Ureter (tissue), 1 donor: ENCODE measurements at places on chromosomes 4 and X.

DNA sequence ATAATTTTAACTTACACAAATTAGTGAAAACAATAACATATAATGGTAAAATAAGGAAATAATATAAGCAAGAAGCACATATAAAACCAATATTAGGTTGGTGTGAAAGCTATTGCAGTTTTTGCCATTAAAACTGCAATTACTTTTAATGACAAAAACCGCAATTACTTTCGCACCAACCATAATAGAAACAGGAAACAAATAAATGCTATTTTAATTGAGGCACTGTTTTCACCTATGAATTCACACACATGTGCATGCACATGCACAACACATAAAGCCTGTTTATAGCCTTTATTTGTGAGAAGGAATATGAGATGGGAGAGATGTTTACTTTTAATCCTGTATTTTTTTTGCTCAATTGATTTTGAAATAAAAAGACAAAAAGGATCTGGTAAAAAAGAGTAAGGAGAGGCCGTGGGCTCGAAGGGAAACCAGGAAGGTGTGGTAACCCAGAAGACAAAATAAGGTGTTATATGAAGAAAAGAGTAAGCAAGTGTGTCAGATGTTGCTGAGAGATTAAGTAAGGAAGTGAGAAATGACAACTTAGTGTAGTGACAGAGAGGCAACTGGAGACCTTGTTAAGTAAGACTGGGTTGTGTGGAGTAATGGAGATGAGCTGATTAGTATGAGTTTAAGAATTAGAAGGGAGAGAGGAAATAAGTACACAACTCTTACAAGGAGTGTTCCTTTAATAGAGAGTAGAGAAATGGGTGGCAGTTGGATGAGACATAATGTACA lies 69.0 kb downstream of the KLHL13 start:
- DNase-seq = no peak

- DNase-seq = no peak
Measured at GRCh38 chr4:11049001-11049400, 364.4 kb upstream of the CLNK start.

GRCh38 chrX:107769581-107770317 lies 5.8 kb downstream of the TSC22D3 start:
- no peak for DNase-seq

DNA sequence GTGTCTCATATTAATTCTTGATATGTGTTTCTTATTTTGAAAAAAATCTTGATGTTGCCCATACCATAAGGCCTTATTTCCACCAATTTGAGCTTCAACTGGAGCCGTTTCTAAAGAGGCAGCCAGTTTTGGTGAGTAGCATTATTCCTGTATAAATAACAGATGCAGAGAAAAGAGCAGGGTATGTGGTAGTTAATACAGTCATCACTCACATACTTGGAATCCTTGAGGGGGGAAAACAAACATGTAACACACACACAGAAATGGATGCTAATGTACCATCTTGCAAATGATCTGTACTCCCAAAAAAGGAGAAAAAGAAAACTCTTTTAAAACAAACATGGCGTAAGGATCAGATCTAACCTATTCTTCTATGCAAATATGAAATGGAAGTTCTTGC lies 389.7 kb downstream of the GPM6A start:
- no peak for DNase-seq

GRCh38 chr4:83267121-83267829 lies 17.3 kb downstream of the COQ2 start:
- DNase-seq = peak; percentile 49

DNA sequence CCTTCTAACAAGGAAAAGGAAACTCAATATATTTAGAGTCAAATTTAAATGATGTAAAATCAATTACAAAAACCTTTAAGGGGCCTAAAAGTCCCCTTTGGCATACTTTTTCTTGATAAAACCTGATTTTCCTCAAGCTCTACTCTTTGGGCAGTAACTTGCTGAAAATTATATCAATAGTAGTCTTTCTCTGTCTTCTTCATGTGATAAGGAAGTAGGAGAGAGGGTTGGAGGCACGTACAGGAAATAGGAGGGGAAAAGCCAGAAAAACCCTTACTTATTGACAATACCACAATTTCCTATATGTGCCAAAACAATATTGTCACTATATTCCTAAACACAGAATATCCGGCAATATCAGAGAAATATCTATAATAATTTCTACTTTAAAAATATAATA lies 9.6 kb downstream of the RHOH start:
- DNase-seq = no peak

- DNase-seq = no peak
Measured at GRCh38 chr4:3410401-3411135, 31.2 kb upstream of the HGFAC start.

- DNase-seq = no peak
Measured at GRCh38 chr4:89556601-89557305, 249.2 kb upstream of the GPRIN3 start.
